ENCODE measurements at places on chromosomes 1 and 21.

- no peak for DNase-seq
These were observed 226.9 kb upstream of the NRIP1 start for GRCh38 chr21:15291621-15292266.

- peak; percentile 34 for DNase-seq
These were observed 29.0 kb upstream of the ABCG1 start for GRCh38 chr21:42189860-42190485.

- no peak for DNase-seq
These were observed 32.5 kb upstream of the SLC44A3 start for GRCh38 chr1:94787691-94788090.

- no peak for DNase-seq
These were observed 44.3 kb downstream of the KIFAP3 start for GRCh38 chr1:170030212-170030611.

DNA sequence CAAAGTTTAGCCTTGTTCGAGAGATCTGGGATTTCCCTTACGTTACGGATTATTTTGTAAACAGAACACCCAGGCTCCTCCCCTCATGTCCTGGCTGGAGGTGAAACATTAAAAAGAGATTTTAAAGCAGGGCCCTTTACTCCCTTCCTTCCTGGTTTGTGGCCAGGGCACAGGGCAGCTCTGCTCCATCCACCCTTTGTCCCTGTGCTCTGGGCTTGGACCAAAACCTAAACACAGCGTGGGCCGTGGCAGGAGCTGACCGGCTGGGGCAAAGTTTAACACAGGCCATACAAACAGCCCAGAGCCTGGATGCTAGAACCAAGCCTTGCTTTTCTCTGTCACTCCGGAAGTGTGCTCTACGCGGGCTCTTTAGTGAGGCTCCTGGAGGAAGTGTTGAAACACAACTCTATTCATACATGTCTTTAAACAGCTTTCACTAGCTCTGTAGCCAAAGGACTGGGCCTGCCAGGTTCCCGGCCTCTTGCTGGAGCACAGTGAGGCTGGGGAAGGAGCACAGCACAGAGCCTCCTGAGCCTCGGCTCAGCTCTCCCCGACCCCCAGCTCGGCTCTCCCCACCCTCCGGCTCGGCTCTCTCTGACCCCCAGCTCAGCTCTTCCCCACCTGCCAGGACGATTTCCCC, 84.7 kb downstream of the PDE9A start:
- peak; percentile 53 for DNase-seq

GRCh38 chr1:5513846-5514526, 478.2 kb downstream of the NPHP4 start:
- no peak for DNase-seq

GRCh38 chr1:192443616-192444015, 126.8 kb downstream of the RGS21 start:
- DNase-seq, result no peak

DNA sequence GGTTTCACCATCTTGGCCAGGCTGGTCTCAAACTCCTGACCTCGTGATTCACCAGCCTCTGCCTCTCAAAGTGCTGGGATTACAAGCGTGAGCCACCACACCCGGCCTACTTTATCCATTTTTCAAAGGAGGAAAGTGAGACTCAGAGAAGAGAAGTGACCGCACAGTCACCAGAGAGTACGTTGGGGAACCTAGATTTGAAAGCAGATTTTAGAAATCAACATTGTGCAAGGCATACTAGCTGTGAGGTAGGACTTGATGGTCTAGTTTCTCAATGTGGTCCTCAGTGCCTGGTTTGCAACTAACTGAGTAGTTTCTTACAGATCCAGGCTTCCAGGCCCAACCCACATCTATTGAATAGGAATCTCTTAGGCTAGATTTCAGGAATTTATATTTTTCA, 1.7 kb upstream of the PRCC start:
- no peak for DNase-seq

- DNase-seq, result no peak
These were observed 45.0 kb downstream of the KCNJ6 start for GRCh38 chr21:37871121-37871862.

- no peak for DNase-seq
These were observed 55.8 kb downstream of the SLC45A1 start for GRCh38 chr1:8373581-8374241.

- DNase-seq, result no peak
These were observed 304.8 kb downstream of the USP25 start for GRCh38 chr21:16034446-16035190.

GRCh38 chr1:155002464-155003226, at the start of gene ZBTB7B:
Gene ZBTB7B (plus strand): TSS chr1:155002802. CDS start chr1:155014661, 11,859 bp downstream.
- DNase-seq, result no peak

DNA sequence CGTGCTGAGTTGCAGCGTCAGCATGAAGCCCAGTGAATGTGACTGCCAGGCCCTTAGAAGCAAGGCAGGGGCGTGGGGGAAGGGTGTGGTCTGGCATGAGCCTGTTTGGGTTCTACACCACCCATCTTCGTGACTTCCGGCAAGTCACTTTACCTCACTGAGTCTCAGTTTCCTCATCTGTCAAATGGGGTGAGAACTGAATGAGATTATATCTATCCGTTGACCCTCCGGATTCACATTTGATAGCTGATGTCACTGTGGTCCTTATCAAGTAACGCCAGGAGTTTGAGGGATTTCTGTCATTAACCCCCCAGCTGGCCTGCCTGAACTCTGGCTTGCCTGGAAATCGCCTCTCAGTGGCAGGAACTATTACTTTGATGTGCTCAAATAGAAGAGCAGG, 15.6 kb downstream of the MRPL37 start:
- no peak for DNase-seq

- DNase-seq, result no peak
These were observed 14.4 kb upstream of the SCCPDH start for GRCh38 chr1:246709835-246710234.

DNA sequence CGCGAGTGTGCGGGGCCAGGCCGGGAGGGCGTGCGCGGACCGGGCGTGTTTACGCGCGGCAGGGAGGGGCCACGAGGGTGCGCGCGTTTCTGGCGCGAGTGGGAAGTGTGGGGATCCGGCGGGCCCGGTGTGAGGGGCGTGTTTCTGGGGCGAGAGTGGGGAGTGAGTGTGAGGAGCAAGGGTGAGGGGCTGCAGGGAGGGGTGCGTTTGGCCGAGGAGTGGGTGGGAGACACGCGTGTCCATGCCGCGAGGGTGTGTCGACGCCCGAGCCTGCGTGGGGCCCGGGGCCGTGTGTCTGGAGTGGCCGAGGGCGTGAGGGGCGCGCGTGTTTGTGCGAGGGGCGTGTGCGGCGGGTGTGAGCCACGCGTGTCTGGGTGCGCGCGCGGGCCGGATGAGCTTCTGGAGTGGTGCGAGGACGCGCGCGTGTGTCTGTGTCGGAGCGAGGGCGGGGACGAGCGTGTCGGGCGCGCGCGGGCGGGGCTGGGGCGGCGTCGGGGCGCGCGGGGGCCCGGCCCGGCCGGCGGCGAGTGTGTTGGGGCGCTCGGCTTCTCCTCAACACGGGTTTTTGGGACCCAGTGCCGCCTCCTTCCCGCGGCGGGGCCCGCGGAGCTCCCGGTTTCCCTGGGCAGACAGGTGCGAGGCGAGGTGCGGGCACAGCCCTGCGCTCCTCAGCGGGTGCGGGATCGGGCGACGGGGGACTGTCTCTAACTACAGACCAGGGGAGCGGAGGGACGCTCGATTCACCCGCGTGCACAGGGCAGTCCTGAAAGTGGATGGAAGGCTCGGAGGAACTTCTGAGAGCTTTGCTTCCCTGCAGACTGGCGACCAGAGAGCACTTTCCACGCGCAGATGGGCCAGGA, 65.8 kb upstream of the VAMP3 start:
- DNase-seq, result peak; percentile 40

- no peak for DNase-seq
These were observed 303.6 kb downstream of the LMO4 start for GRCh38 chr1:87632232-87632631.

DNA sequence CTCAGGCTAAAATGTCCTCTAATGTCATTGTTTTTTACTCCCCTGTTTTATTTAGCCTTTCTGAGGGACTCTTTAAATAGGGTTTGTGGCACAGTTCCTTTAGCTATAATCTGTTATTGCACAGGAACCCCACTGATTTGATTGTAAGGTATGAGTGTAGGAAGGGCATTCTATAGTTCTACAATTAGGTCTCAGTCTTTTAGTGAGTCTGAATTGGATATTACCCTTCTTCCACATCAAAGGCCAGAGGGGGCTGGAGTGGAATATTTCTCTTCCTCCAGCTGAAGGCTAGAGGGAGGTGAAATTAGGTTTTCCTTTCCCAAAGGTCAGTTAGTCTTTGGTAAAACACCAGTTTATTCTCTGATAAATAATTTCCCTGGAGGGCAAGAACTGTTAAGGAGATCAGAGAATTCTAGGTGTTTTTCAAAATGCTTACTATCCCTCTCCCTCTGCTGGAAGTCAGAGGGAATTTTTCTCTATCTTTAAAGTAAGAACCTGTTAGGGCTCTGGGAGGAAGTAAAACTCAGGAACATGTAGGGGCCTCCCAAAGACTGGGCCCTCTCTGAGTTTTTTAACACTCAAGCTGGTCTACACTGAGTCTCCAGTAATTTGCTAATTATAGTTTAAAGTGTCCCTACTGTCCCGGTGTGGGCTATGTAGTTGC, 176.3 kb upstream of the ZNHIT6 start:
- DNase-seq, result no peak

DNA sequence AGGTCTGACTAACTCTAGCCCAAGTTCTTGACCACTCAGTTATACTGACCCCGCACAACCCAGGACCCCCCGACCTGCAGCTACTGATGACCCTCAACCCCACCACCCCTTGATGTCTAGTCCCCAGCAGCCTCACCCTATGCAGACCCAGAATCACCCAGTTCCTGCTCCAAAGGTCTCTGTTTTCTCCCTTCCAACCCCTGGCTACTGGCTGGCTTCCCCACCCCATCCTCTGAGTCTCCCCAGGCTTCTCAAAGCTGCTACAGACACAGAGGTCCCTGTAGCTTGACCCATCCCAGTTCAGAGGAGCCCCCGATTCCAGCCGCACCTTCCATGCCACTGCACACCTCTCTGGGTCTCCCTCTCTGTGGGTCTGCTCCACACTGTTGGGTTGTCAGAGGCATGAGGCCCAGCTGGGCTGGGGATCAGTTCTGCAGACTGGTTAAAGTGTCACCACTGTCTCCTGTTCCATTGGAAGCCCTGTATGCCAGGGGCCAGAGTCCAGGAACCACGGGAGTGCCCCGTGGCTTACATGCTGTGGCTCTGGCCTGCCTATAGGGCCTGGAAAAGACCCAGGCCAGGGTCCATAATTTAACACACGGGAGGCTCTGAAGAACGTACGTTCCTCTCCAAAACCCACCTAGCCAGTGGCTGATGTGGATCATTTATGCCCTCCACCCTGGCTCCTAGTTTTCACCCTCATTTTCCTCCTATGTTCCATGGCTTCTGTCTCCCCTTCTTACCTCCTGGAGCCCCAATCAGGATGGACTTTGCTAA, 497 bp downstream of the PKLR start:
- no peak for DNase-seq

GRCh38 chr1:113133038-113133437, 60.0 kb downstream of the LRIG2 start:
- peak; percentile 4 for DNase-seq

- DNase-seq, result no peak
These were observed 155.1 kb downstream of the COP1 start for GRCh38 chr1:176051902-176052518.
